Hair follicle dermal papilla cell (primary cell): ENCODE measurements at places on chromosomes 4 and X. TPM values are rescaled to one million over a fixed set of nuclear protein-coding genes. Genes with fewer than 3 reads are reported as not detected.

The CPLX1 gene
- not detected in 2 replicates for total RNA-seq

The MAP9 gene
- total RNA-seq = 8.6 and 8.9 TPM in 2 replicates

The LPAR4 gene
- 2.4 and 4.7 TPM in 2 replicates for total RNA-seq

The CC2D2A gene
- total RNA-seq = 16.2 and 17.4 TPM in 2 replicates

The MBNL3 gene
- total RNA-seq = 4.1 and 7.1 TPM in 2 replicates

The HERC6 gene
- 22.6 and 35.0 TPM in 2 replicates for total RNA-seq

The ENPP6 gene
- total RNA-seq = not detected in 2 replicates

The CABS1 gene
- not detected in 2 replicates for total RNA-seq

The CLIC2 gene
- total RNA-seq = 5.1 and 7.8 TPM in 2 replicates

The CPZ gene
- total RNA-seq = 17.5 and 22.4 TPM in 2 replicates

The DNAAF6 gene
- not detected in 2 replicates for total RNA-seq

The MAGED4 gene
- 38.1 and 57.8 TPM in 2 replicates for total RNA-seq

The MAGEC2 gene
- not detected in 2 replicates for total RNA-seq

The UGT2A1 gene
- total RNA-seq = not detected in 2 replicates

The TLR6 gene
- 3.1 and 3.9 TPM in 2 replicates for total RNA-seq

The TKTL1 gene
- not detected in 2 replicates for total RNA-seq

The EDA2R gene
- 14.4 and 19.6 TPM in 2 replicates for total RNA-seq

The SH3RF1 gene
- 29.5 and 34.0 TPM in 2 replicates for total RNA-seq

The GLRA3 gene
- under 0.01 TPM in 1 of 2 replicates, not detected in the other for total RNA-seq

The SPATA4 gene
- total RNA-seq = 0.32 TPM in 1 of 2 replicates, not detected in the other

The MAGEB17 gene
- total RNA-seq = 0.32 TPM in 1 of 2 replicates, not detected in the other

The TRMT2B gene
- total RNA-seq = 8.9 and 12.0 TPM in 2 replicates

The DCAF8L2 gene
- total RNA-seq = not detected in 2 replicates

The CLNK gene
- total RNA-seq = not detected in 2 replicates

The GPR34 gene
- not detected in 2 replicates for total RNA-seq

The ZNF732 gene
- total RNA-seq = 1.1 and 1.7 TPM in 2 replicates

The LARP1B gene
- 20.3 and 22.1 TPM in 2 replicates for total RNA-seq

The MAGEC1 gene
- total RNA-seq = not detected in 2 replicates

The RENBP gene
- total RNA-seq = 5.5 and 6.2 TPM in 2 replicates

The GPR50 gene
- total RNA-seq = not detected in 2 replicates

The ZCCHC18 gene
- 0.12 and 0.16 TPM in 2 replicates for total RNA-seq

The DRD5 gene
- total RNA-seq = not detected in 2 replicates

The SPIN2B gene
- total RNA-seq = 6.5 and 7.7 TPM in 2 replicates

The MED12 gene
- total RNA-seq = 29.3 and 38.6 TPM in 2 replicates

The GPAT3 gene
- total RNA-seq = 0.97 and 1.3 TPM in 2 replicates
